ENCODE measurements at places on chromosomes 2 and 18.

DNA sequence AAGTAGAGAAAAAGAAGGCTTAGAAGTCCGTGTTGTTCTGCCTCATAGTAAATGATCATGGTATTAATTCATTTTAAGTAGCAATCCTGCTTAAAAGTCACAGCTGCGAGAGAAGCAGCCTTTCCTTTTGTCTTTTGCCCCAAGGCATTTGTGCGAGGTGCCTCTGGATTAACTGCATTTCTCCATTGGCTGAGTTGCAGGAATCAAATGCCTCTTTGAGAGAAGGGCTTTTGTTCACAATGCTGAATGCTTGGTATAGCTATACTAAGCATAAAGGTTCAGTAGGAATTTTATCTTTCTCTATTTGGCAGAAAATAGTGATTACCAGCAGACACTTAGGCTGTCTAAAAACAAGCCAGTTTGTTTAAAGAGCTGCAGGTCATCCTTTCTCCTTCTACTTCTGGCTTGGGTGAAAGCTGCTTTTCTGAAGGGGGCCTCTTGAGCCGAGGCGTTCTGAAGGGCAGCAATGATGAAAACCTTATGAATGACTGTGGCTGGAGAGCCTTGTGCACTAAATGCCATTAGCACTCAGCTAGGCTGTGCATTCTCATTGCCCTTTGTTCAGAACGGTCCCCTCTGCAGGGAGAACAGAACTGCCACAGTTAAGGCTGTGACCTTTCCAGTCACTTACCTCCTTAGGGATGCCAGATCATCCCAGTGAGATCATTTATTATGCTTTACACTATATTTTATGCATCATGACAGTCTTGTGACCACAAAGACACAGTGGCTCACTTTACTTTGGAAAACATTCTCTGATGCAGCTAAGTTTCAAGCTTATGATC lies 68.8 kb upstream of the TMEM87B start:
- DNase-seq, result no peak

DNA sequence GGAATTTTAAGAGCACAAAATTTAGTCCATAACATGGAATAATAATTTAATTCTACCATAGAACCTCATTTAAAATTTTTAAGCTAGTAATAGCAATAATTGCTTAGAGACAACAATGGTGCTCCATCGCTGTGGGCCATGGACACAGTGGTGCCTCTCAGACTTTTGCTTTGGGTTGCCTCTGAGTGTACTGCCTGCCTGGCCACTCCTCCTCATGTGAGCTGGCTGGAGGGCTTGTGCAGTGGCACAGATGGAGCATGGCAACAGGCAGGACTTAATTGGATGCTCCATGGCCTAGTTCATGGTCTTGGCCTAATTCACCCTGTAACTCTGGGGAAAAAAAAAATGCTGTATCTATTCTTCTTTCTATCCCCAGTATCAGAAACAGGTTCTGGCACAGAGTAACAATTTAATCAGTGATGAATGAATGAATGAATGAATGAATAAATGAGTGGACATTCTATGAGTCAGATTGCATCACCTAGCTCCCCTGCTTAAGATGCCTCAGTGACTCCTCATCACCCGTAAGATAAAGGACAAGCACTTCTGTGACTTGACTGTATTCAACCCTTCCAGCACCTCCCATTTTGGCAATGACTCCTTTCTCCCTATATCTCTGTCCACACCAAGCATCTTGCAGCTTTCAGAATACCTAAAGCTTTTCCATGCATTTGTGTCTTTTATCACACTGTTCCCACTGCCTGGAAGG lies 211.8 kb upstream of the SLC14A2 start:
- DNase-seq, result no peak

- peak; percentile 41 for DNase-seq
Measured at GRCh38 chr2:230713331-230714135, 891 bp downstream of the CAB39 start.

GRCh38 chr2:26438926-26439325 lies 37.2 kb downstream of the DRC1 start:
- DNase-seq, result no peak

DNA sequence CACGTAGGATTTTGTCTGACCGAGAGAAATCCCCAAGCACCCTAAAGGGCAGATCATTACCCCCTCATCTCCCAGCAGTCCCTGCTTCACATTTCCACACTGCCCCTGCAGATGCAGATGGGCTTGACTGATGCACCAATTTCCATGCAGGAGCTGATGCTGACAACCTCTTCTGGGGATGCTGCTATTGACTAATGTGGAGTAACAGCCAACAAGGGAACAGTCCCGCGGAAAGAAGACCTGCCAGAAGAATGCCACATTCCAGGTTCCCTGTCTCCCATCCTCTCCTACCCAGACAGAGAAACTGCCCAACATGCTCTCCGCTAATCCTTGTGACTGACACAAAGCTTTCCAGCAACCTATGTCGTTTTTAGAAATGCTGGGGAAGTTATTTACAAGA lies 91.7 kb downstream of the AFF3 start:
- no peak for DNase-seq

DNA sequence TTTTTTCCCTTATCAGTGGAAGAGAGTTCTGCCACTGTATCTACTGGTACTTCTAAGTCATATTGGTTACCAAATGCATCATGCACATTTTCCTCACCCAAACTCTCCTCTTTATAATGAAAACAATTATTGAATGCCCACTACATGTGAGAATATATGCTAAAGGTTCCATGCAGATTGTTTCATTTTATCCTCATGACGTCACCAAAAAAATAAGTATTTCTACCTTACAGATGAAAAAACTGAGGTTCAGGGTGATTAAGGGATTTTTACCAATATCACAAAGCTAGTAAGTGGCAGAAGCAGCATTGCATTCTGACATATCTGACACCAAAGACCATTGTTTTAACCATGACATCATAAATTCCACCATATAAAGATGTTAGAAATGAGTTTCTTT lies 51.9 kb upstream of the ZEB2 start:
- no peak for DNase-seq

DNA sequence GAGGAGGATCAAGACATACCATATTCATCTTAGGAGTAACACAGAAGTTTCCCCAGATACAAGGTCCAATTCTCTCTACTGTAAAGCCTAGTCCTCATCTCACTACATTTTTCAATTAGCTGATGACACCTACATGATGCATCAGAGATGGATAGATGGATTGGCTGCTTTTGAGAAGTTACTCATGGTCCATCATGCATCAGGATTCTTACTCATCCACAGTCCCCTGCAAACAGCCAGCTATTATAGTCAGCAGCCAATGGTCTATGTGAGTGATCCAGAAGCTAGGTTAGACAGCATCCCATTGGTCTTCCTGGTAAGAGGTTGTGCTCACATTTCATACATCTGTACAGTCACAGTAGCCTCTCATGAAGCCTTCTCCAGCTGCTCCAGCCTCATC lies 154.5 kb upstream of the NRP2 start:
- peak; percentile 9 for DNase-seq

GRCh38 chr2:150832686-150833085 lies 345.2 kb upstream of the RND3 start:
- no peak for DNase-seq

- DNase-seq, result no peak
Measured at GRCh38 chr2:64379186-64379585, 74.8 kb upstream of the LGALSL start.

DNA sequence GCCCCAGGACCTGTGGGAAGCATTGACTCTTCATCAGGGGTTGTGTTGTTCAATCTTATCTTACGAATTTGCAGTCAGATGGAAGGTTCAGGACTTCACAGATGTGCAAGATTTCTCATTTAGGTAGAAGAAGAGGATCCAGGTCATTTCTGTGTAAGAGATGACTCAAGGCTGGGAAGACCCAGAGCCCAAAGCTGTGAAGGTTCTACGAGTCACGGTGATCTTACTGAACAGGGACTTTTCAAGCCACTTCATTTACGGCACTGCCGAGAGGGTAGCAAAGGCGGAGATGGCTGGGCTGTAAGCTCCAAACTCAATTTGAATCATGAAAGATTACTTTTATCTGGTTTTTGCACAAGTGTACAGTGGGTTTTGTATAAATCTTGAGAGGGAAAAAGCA lies 228.0 kb upstream of the MEX3C start:
- no peak for DNase-seq

- peak; percentile 32 for DNase-seq
Measured at GRCh38 chr2:102473020-102473419, at the start of gene SLC9A4. Gene SLC9A4, plus strand, starts transcription at chr2:102473226. Its CDS starts 534 bp downstream, at chr2:102473760.

- DNase-seq, result peak; percentile 26
Measured at GRCh38 chr2:173076581-173077345, 1.1 kb downstream of the MAP3K20 start.

DNA sequence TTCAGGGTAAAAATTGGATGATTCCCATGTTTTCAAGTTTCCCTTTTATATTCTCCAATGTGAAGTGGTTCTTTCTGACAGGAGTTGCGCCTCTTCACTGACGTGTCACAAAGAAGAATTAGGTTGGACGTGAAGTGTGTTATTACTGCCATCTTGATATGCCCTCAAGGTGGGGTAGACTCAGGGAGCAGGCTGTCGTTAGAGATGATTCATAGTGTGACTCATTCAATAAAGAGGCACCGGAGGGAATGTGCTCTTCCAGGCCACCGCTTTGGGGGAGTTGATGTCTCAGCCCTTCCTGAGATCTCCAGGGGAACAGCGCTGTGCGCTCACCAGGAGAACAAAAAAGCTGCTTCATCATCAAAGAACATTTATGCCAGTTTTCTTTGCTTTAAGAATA lies 3.6 kb upstream of the DGKD start:
- peak; percentile 98 for DNase-seq

- no peak for DNase-seq
Measured at GRCh38 chr2:205545971-205546816, 136.1 kb upstream of the NRP2 start.

DNA sequence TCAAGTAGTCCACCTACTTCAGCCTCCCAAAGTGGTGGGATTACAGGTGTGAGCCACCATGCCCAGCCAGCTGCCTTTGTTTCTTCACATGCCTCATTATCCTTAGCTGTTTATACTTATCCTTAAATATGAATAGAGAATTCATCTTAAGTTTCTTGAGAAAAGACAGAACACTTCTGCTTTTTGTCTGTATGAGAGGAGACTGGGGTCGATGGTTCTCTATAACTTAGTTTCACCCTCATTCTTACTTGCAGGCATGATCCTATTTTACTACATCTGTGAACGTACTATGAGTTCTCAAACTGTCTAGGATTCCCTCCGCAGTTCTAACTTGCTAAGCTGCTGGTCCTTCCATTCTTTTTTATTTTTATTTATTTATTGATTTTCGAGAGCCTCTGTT lies 20.4 kb downstream of the PPM1B start:
- DNase-seq, result no peak

DNA sequence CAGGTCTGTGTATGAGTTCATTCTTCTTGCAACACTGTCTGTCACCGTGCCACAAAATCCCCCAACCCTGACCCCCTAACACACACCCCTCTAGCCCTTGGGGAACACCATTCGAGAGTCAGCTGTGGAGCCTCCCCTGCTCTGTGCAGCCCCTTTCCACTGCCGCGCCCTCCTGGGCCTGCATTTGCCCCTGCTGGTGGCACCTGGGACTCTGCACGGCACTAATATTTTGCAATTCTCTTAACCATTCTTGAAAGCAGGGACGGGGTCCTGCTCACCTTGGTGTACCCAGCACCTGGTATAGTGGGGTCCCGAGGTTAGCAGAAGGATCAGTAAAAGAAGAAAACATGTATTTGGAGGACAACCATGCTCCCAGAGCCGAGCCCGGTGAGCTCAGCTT lies 124.0 kb downstream of the HDAC4 start:
- DNase-seq, result no peak

GRCh38 chr2:40445467-40445866 lies 6.4 kb downstream of the SLC8A1 start:
- no peak for DNase-seq

DNA sequence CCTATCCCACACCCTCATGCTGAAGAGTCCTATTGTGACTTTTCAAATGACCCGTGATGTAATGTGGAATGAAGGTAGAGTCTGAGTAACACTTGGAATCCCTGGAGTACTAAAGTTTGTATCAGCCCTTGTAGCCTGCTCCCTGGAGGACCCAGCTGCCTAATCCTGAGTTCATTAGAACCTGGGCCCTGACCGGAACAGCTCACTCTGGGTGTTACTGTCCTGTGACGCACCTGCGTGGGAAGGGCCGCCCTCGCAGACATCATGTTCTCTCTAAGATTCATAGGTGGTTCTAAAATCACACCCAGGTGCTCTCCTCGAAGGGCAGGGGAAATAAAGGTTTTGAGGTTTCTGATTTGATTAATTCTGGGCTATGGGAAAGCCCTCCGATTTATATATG lies 62.3 kb downstream of the NCK2 start:
- no peak for DNase-seq

- no peak for DNase-seq
Measured at GRCh38 chr2:159753797-159754196, 41.5 kb downstream of the MARCHF7 start.

GRCh38 chr2:127508023-127508630 lies 18.2 kb downstream of the IWS1 start:
- no peak for DNase-seq

DNA sequence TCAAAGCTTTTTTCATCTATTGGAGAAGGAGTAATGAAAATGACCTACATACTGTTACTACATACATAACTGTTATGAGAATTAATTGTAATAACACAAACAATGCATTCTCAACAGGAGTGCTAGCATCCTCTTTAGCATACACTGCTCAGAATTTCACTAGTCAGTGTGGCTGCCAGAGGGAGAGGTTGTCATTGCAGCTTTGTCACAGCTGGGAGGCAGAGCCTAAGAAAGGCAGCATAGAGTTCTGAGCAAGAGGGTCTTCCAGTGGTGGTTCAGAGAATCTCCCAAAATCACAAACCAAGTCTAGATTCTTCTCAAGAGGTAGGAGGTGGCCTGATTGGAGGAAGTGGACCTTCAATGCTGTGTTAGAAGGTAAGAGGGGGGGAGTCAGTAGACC lies 286.7 kb upstream of the CYRIA start:
- DNase-seq, result no peak

- DNase-seq, result no peak
Measured at GRCh38 chr2:207450186-207450585, 79.6 kb upstream of the CREB1 start.

GRCh38 chr2:96391153-96391827 lies 55.7 kb downstream of the NCAPH start:
- DNase-seq, result no peak

GRCh38 chr18:11974741-11975325 lies 6.5 kb upstream of the IMPA2 start:
- no peak for DNase-seq

DNA sequence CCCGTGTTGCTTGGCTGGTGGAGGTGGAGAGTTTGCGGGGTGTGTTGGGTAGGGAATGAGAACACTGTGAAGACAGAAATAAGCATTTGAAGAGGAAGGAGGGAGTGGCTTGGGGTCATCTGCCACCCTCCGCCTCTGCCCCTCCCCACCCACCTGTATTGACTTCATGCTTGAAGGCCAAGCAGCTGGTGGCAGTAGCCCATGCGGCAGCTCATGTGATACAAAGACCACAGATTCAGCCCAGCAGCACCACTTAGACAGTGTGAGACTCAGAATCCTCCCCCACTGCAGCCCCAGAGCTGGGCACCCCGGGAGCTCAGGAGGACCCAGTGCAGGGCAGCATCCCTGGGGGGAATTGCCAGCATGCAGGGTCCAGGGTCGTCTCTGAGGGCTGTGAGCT lies 15.4 kb downstream of the NPPC start:
- DNase-seq, result no peak

GRCh38 chr2:237194081-237194480 lies 108.4 kb downstream of the COPS8 start:
- DNase-seq, result no peak

- DNase-seq, result no peak
Measured at GRCh38 chr18:13112982-13113381, 105.6 kb upstream of the LDLRAD4 start.
